Right ventricle myocardium inferior (tissue), 1 donor: ENCODE measurements at places on chromosomes 4 and X.

DNA sequence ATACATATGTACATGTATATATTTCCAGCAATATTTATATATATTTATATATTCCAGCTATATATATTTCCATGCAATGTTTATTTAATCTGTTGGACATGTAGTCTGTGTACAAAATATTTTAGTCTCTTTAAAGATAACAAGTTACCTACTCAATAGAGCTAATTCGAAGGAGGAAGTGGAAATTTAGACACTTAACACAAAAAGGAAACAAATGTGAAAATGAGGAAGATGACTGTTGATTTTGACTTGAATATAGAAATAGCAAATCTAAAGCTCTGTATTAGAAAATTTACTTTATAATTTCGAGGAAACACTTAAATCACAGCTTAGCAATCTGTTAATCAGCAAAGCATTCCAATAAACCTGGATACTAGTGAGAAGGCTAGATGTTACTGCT lies 1064.4 kb downstream of the PCDH7 start:
- no peak for DNase-seq

DNA sequence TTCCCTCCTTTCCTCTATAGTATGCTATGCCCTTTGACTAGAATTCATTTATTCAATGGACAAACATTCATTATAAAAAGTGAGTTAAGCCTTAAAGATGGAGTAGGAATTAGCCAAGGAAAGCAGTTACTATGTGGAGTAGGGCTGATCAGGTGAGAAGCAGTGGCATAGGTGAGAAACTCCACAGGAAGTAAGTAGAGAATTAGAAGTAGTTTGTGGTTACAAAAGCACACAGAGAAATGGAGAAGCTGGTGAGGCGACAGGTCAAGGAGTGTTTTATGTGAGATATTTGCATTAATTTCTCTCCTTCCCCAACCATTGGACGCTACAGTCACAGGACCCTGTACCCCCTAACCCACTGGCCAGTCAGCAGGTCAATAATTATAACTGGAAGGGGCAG lies 30.6 kb downstream of the SETD7 start:
- DNase-seq: no peak

DNA sequence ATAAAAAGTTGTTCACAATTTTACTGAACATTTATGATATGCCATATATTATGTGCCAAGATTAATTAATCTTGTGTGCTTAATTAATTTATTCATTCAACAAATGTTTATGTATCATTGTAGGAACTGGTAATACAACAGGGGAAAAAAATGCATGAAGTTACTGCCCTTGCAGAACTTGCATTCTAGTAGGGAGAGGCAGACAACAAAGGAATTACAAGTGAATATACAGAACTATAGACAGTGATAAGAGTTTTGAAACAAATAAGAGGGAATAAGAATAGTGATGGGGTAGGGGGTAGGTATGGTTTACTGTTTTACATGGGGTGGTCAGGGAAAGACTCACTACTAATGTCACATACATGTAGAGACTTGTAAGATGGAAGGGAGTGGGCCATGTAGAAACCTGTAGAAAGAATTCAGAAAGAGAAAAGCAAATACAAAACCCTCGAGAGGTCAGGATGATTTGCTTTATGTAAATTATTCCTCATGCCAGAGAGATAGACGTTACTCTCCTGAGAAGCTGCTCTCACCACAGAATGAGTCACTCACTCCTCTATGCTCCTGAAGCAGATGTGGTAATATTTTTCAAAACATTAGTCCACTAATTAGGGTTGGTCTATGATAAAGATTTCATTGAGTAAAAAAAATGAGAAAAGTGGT lies 855.0 kb upstream of the GRID2 start:
- DNase-seq: no peak

DNA sequence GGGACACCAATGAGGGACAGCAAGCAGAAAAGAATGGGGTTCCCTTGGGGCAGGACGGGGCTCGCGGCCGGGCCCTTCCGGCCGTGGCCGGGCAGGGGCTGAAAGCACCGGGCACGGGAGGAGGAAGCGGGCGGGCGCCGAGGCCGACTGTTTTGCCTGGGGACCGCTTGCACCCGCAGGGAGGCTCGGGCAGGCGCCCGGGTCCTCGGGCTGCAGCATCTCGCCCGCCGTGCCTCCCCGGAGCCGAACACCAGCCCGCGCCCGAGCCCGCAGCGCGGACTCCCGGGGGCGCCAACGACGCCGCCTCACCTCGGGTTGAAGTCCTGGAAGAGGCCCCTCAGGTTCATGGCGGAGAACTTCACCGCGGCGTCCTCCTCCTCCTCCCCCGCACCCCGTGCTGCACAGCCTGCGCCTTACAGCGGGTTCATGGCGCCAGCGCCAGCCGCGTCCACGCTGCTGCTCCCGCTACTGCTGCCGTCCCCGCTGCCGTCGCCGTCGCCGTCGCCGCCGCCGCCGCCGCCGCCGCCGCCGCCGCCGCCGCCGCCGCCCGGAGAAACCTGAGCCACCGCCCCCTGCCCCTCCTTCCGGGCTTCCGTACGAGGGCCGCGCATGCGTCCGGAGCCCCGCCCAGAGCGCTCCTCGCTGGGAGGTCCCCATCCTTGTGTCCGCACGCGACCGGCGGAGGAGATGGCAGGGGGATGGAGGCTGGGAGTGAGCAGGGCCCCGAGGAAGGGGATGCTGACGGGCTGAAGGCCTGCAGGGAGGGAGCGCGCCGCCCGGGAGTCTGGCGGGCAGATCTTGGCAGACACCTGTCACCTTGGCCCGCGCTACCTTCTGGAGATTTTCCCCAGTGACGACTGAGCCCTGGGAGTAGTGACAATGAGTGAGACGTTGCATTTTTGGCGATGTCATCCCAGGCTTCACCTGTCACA lies at the start of gene TMEM185A:
TMEM185A (minus strand) TSS at position 559 of the 932 bp plus-strand sequence; CDS start at position 347, 212 bp downstream.
- peak; percentile 75 for DNase-seq

DNA sequence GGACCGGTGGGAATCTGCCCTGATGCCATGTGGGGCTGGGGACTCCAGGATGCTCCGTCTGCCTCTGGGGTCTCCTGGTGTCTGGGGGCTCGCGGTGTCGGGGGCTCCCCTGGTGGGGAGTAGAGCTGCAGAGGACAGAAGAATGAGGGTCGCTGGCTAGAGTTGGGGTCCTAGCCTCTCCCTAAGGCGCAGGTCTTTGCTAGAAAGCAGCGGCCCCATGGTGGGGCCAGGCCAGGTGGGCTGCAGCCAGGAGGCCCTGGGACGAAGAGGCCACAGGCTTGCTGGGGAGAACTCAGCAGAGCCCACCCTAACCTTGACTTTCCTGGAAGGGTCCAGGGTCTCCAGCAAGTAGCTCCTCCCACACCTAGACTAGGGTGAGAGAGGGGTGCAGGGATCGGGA lies 21.4 kb downstream of the FGFRL1 start:
- no peak for DNase-seq

DNA sequence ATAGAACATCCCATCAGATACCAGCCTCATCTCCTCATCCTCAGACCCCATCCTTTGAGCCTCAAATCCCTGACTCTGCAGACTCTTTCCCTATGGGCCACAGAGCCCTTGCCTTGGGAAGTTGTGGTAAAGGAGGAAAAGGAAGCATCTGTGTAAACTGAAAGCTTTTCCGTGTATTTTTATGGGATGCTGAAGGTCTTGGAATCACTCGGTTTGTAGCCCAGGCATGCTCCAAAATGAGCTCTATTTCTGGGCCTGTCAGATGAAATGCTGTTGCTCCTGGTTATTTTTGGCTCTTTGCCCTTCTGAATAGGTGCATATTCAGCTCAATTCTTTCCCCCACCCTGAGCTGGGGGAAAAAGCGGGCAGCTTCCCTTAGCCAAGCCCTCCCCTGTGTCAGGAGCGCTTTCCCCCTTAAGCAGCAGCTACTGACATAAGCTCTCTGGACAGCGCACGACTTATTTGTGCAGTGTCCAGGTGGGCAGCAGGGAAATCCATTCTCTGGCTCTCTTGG lies 5.0 kb upstream of the SEL1L3 start:
- no peak for DNase-seq

GRCh38 chr4:25993395-25994185 lies 79.6 kb downstream of the SMIM20 start:
- no peak for DNase-seq

GRCh38 chr4:69497076-69497475 lies 1.4 kb upstream of the UGT2B4 start:
- DNase-seq: no peak
